ENCODE measurements at places on chromosomes 1 and 21.
A peak's percentile ranks its signal among the peaks of the same experiment; 100 is the strongest.

DNA sequence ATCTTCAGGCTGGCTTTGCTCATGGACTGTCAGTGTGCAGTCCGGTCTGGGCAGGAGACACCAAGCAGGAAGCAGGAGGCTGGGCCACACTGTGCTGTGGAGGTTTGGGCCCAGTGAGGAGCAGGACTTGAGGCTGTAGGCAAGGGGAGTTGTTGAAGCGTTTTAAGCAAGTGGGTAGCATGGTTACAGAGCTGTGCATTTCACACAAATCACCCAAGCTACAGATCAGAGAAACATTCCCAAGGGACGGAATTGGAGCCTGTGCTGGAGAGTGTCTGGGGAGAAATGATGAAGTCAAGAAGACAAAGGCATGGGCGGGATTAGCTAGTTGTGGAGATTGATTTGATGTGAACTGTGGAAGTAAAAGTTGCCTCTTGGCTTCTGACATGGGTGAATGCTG lies 60.9 kb downstream of the KIF21B start:
- DNase-seq: no peak

GRCh38 chr1:185632659-185633423 lies 101.3 kb upstream of the HMCN1 start:
- DNase-seq: no peak

GRCh38 chr1:197127246-197127912 lies 19.1 kb downstream of the ASPM start:
- no peak for DNase-seq

DNA sequence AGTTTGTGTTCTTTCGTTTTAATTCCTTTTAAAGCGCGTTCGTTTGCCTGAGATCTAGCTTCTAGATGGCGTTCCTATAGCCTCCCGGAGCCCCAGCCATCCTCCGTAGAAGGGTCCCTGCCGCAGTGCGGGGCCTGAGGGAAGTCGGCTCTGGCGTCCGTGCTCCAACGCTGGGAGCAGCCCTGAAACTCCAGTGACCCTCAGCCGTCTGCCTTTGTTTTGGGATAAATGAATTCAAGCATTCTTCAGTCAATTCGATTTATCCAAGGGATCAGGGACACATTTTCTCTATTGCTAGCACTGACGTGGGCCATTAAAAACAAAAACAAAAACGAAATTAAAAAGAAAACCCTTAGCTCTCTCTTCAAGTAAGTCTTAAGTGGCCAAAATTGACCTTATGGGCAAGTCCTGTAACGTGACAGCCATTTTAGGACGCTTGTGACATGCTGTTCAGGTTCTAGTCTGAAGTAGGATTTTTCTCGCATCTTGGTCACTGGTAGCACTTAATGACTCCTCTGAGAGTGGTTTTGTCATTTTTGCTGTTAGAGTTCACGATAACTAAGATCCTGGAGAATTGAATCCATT lies 742 bp upstream of the HSPA13 start:
- peak; percentile 14 for DNase-seq

- no peak for DNase-seq
Observed at GRCh38 chr1:187816646-187817045, 987.9 kb downstream of the PLA2G4A start.

DNA sequence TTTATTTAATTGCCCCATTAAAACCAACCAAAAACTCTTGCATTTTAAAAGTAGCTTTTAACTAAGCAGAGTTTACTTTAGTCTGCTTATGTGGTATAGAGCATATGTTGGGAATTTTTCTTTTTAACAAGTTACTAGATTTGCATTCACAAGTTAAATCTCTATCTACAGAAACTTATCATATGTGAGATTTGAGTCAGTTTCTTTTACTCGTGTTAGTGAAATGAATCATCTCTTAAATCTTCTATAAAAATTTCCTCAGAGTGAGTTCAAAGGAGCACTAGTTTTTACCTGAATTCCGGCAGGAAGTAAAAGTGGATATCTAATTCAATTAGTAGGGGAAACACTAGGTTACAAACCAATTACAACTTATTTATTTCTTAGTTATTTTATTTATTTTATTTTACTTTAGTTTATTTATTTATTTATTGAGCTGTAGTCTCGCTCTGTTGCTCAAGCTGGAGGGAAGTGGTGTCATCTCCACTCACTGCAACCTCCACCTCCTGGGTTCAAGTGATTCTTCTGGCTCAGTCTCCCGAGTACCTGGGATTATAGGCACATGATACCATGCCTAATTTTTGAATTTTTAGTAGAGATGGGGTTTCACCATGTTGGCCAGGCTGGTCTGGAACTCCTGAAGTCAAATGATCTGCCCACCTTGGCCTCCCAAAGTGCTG lies 1609.6 kb upstream of the B3GALT2 start:
- DNase-seq: no peak

- no peak for DNase-seq
Observed at GRCh38 chr1:236394879-236395229, 768 bp downstream of the EDARADD start.

GRCh38 chr1:26302733-26303405 lies 3.6 kb downstream of the UBXN11 start:
- no peak for DNase-seq

- peak; percentile 70 for DNase-seq
Observed at GRCh38 chr1:65075123-65075976, 72.7 kb upstream of the AK4 start.

GRCh38 chr1:17199267-17200044 lies 5.5 kb upstream of the PADI1 start:
- DNase-seq: no peak

DNA sequence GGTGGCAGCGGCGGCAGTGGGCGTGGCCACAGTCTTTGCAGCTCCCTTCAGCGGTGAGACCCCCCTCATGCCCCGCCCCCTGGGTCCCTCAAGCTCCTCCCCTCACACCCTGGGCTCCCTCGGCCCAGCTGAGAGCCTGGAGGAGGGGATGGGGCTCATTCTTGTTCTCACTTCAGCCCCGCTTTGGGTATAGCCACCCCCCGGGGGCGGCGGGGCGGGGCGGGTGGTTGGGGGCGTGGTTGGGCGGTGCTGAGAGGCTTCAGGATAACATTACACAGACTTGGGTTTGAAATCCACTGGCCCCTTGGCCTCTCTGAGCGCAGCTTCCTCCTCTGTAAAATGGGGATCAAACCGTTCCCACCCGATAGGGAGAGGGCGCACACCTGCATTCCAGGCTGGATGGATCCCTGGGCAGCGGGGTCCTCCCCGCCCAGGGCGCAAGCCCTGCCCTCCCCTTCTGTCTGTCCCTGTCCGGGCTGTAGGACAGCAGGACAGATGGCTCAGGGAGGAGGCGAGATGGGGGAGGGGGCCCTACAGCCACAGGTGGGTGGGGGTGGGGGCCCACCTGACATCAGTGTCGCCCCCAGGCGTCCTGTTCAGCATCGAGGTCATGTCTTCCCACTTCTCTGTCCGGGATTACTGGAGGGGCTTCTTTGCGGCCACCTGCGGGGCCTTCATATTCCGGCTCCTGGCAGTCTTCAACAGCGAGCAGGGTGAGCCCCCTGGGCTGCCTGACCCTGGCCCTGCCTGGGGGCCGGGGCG lies 5.1 kb downstream of the CLCNKA start:
- DNase-seq: no peak

DNA sequence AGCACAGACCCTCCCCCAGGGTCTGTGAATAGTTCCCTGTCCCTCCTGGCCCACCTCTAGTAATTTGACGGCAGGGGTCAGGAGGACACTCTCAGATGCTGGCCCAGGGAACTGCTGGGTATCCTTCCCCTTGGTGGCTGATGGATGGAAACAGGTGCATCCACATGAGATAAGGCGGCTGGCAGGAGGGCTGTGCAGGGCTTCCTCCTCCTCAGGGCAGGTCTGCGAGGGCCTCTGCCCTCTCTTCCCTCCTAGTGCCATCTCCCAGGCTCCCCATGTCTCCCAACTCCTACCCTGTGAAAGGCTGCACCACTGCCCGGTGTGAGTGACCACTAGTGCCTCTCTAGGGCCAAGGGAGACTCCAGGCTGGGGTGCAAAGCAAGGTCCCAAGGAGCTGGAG lies 123.9 kb downstream of the GLIS1 start:
- no peak for DNase-seq

- DNase-seq: no peak
Observed at GRCh38 chr1:156474966-156475365, 25.6 kb downstream of the MEF2D start.

- DNase-seq: no peak
Observed at GRCh38 chr1:47763591-47764171, 233.5 kb downstream of the TRABD2B start.

- DNase-seq: peak; percentile 76
Observed at GRCh38 chr1:47192458-47193384, 2.9 kb upstream of the PDZK1IP1 start.

GRCh38 chr1:34781071-34781843 lies at the start of gene GJB3:
GJB3 (plus strand) TSS chr1:34781214; CDS start chr1:34784763, 3,549 bp downstream.
- DNase-seq: no peak

DNA sequence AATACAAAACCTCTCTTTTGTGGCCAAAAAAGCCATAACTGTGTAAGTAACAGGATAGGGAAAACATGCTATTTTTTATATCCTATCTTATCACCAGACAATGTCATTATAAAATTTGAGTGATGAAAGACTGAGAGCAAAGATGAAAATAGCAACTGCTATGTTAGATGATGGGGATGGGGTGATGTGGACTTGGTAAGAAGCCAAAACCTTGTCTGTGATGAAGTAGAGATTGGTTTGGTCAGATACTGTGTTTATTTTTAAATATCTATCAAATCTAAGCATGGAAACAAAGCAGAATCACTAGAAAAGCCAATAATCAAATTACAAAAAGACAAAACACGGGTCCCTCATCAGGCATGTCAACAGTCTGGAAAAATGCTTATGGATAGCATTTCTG lies 631.1 kb upstream of the NR5A2 start:
- no peak for DNase-seq

GRCh38 chr1:243322326-243322725 lies 66.5 kb downstream of the SDCCAG8 start:
- no peak for DNase-seq

DNA sequence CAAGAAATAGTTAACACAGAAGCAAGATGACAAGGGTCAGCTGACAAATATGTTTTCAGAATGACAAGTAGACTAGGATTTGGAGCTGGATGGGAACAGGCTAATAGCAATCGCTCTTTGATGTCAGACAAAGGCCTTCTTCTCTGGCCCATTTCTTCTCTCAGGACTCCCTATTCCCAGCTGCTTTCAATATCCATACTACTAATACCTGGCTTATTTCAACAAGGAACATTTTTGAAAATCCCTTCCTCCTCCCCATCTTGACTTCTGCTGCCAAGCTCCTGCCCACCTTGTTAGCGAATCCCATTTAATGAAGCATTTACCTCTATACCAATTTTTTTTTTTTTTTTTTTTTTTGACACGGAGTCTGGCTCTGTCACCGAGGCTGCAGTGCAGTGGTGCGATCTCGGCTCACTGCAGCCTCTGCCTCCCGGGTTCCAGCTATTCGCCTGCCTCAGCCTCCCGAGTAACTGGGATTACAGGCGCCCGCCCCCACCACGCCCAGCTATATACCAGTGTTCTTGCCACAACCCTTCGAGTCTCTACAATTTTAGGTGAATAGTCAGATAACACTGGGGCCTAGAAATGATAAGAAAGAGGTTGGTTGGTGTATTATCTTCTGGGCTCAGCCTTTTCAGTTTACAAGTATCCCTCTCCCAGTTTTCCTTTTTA lies 68.4 kb downstream of the MACF1 start:
- no peak for DNase-seq

DNA sequence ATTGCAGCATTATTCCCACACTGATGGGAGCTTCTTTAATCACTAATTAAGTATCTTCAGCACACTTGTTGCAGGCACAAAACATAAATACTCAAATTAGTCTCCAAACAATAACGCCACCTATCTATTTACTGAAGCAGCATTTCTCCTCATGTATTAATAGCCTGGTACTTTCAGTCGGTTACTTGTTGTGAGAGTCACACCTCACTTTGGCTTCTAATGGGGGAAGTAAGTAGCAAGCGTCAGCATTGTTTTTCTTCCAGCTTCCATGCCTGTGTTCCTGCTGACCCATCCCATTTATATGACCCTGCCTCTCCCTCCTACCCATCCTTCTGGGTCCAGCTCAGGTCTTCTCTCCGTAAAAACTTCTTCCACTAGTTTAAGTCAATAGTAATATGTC lies 31.9 kb upstream of the DENND1B start:
- peak; percentile 28 for DNase-seq

DNA sequence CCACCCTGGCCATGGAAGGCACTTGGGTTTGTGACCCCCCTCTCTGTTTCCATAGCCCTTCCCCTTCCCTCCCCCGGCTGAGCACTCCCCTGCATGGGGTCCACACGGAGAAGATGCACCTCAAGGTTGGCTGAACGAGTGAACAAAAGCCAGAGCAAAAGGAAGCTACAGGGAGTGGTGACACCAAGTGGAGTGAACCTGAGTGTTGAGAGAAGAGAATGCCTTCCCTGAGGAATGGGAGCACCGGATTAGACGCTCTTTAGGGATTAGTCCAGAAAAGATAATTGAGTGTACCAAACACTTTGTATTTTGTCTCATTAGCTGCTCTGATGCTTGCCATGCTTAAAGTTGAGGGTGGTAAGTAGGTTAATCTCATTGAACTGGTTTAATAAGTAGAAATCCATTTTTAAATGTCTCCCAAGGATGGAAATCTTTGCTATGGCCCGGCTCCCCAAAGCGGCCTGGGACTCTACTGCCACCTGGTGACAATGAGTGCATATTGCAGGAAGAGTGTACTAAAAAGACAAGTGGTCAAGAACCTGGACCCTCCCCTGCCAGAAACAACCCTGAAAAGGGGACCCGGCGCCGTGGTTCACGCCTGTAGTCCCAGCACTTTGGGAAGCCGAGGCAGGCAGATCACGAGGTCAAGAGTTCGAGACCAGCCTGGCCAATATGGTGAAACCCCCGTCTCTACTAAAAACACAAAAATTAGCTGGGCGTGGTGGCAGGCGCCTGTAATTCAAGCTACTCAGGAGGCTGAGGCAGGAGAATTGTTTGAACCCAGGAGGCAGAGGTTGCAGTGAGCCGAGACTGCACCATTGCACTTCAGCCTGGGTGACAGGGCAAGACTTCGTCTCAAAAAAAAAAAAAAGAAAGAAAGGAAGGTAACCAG lies 150.6 kb upstream of the ZC3H12A start:
- DNase-seq: peak; percentile 72

DNA sequence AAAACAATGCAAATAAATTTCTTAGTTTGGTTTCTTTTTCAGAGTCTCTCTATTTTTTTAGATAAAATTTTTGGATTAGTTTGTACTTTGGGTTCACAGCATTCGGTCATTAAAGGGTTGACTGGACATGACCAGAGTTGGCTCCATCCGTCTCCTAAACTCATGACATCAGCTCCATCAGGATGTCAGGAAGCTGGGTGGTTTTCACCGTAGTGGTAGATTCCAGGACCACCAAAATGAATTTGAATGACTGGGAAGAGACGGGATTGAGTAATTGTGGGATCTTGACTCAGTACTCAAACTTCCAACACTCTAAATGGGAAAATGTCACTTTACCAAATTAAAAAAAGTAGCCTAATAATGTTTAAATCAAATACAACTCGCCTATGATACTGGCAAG lies 279.2 kb upstream of the DUSP10 start:
- DNase-seq: no peak

Data from GM20000 (cell line).